ENCODE measurements at places on chromosomes 3 and 15.

DNA sequence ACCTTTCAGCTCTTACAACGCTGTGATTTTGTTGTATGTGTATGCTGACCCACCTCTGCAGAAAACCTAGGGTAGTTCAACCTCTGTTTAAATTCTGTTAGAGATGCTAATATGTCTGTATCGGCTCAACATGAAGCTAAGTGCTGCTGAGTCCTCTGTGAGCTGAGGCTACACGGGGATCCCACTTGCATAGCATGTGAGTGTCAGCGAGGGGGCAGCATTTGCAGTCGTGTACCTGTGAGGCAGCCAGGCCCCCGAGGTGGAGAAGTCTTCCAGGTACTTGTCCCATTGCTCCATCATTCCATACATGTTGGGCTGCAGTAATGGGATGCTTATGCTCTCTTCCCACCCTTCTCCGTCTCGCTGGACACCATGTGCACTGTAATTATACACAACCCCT is 3.7 kb downstream of the MKRN2OS start:
- DNase-seq = no peak

- DNase-seq = no peak
Observed at GRCh38 chr3:135989242-135989641, 23.7 kb downstream of the PPP2R3A start.

DNA sequence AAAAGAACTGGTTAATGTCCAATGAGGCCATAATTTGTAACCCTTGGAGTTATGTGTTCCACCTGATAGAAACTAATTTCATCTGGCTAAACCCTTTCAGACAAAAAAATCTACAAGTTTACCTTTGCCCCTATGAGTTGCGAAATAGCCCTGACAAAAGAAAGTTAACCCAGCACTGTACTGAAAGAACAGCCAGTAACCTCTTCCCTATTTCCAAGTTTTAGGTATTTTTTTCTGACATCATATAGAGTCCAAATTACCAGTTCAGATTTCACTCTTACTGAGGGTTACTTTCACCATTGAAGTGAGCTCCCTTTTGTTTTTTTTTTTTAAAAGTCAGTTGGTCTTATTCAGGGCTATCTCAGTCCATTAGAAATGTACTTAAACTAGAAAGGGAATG is 42.8 kb upstream of the PTPRG start:
- DNase-seq = no peak

DNA sequence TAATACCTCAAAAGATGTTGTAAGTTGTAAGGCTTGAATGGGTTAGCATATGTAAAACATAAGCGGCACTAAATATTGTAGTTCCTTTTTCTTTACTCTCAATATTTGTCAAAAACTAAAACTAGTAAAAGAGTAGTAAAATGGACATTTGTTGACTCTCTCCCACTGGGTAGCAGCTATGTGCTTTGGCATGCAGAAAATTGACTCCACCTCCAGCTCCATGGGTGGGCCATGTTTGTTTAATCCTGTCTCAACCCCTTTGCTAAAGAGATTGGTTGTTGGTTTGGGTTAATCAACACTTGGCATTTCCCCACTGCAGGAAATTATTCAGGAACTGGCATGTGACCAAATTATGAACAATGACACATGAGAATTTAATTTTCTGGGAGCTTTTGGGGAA is 114.8 kb downstream of the EOMES start:
- DNase-seq = no peak

Measured in stimulated activated CD8-positive, alpha-beta memory T cell treated with anti-CD3 and anti-CD28 coated beads, Interleukin-15, amount 100 ng/mL, for 4 hours (primary cell).